ENCODE measurements at places on chromosomes 5 and 9.

- DNase-seq, result no peak
Measured at GRCh38 chr5:142839711-142840346, 69.7 kb downstream of the ARHGAP26 start.

DNA sequence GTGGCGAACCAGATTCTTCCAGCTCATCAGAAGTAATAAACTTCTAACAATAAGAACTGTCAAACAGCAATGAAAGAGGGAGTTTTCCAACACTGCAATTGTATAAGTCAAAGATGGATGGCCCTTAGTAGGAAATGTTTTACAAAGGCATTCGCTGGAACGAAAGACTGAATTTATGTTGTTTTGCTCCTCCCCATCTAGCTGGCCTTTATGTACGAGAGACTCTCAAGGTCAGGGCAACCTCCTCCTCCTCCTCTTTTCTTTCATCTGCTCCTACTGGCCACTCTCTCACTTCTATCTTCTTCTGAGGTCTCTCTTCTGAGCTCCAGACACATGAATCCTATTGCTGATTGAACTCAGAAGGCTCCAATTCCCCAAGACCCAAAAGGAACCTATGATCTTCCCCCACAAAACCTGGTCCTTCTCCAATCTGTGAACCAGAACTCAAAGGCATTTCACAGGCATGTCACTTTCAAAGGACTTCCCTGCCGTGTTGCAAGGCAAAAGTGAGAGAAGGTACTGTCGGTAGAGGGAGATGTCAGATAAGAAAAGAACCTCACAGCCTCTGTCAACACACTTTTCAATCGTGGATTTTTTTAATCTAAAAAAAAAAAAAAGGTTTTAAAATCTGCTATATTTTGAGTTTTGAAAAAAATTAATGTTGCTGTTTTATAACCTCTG, 28.5 kb upstream of the PUM3 start:
- DNase-seq, result no peak

GRCh38 chr5:113760486-113760885, 247.0 kb downstream of the YTHDC2 start:
- DNase-seq, result no peak

- DNase-seq, result no peak
Measured at GRCh38 chr5:66655395-66656324, 59.5 kb downstream of the MAST4 start.

- no peak for DNase-seq
Measured at GRCh38 chr5:3601061-3601710, 5.6 kb downstream of the IRX1 start.

DNA sequence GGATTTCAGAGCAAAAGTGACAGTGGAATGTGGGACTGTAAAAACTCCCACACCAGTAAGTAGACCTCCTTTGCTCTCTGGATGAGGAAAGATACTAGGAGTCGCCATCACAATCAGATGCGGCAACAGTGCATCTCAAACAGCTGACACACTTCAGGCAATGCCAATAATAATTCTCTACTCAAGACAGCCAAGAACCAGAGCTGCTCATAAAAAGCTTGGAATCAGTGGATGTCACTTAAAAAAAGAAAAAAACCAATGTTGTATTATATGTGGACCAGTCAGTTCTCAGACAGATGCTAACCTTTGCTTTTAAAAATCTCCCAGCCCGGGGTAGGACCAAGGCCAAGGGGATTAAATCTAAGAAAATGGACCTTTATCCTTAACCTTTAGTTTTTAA, 185.0 kb downstream of the GNA14 start:
- DNase-seq, result no peak

DNA sequence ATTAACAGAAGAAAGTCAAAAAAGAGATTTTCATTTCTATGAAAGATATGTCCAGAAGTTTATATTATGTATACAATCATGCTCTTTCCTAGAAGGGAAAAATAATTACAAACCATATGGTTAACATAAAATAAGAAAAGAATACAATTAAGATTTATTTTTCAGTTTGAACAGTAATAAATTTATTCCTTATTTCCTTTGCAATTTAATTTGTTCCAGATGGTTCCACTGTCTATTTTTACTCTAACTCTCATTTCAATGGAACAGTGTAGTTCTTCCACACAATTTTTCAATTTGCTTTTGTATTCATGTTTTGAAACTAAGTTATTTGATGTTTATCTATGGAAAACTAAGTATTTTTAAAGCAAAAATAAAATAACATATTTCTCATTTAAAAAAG, 1026.3 kb downstream of the TAF11L14 start:
- no peak for DNase-seq

- no peak for DNase-seq
Measured at GRCh38 chr5:76733049-76733417, 17.1 kb downstream of the F2R start.

GRCh38 chr5:126852091-126852571, 75.2 kb downstream of the LMNB1 start:
- DNase-seq, result no peak

GRCh38 chr5:2298781-2299180, 416.1 kb upstream of the IRX4 start:
- no peak for DNase-seq

DNA sequence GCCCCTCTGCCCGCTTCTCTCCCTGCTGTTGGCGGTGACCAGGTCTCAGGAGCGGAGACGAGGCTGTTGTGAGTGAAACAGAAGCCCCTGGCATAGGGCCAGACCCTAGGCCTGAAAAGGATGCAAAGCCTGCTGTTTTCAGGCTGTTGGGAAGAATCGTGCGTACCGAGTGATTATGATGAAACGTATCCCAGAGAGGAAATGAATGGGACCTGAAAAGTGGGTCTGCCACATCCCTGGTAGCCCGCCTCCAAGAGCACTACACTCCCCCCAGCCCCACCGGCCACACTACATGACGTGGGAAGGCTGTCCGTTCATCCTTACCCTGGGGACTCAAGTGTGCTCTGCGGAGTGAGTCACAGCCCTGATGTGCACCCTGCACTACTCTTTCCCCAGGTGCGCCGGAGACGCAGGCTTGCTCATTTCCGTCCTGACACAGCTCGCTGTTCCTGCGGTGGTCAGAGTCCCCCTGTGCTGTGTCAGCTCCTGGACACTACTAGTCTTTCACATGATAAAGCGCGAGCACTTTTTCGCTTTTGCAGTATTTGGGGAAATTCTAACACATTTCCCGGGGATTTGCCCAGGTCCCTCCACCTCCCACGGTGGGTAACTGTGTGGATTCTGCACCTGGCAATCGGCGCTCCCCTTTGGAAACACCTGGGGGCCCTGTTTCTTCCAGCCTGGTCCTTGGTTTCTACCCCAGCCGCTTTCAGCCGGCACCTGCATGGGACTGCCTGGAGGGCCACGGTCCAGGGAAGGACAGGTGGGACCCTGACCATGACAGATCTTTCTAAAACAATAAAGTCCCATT, 91.5 kb downstream of the ANKRD33B start:
- DNase-seq, result no peak

DNA sequence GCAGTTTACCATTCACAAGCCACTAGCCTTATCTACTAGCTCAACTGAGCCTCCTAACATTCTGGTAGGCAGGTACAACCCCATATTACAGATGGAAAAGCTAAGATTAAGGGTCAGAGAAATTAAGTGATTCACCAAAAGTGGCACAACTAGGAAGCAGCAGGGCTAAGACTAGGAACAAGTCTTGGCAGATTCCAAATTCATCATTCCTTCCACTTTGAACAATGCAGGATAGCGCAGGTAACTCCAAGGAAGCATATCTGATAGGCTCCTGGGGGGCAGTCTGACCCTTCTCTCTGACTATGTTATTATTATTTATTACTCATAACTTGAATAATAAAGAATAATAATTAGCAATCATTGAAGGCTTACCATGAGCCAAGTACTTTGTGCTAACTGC, 8.5 kb downstream of the HBEGF start:
- no peak for DNase-seq

GRCh38 chr5:137997726-137998213, 35.1 kb downstream of the FAM13B start:
- DNase-seq, result no peak

DNA sequence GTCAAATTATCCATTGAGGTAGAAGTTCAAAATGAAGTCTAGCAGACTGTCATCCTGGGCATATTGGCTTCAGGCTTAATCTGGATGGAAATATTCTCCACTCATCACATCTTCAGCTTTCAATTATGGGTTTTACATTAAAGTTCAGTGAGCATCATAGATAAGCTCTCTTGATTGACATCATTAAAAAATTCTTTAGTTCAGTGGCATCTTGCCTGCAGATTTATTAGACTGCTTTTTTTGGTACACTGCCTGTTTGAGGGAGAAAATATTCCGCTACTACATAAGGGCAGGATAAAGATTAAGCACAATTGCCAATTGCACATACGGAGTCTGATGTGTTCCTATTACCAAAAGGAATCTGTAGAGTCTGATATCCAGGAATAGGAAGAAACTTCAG, 2353.8 kb downstream of the MAT2B start:
- DNase-seq, result no peak

GRCh38 chr5:14228219-14228618, 85.1 kb downstream of the TRIO start:
- no peak for DNase-seq

DNA sequence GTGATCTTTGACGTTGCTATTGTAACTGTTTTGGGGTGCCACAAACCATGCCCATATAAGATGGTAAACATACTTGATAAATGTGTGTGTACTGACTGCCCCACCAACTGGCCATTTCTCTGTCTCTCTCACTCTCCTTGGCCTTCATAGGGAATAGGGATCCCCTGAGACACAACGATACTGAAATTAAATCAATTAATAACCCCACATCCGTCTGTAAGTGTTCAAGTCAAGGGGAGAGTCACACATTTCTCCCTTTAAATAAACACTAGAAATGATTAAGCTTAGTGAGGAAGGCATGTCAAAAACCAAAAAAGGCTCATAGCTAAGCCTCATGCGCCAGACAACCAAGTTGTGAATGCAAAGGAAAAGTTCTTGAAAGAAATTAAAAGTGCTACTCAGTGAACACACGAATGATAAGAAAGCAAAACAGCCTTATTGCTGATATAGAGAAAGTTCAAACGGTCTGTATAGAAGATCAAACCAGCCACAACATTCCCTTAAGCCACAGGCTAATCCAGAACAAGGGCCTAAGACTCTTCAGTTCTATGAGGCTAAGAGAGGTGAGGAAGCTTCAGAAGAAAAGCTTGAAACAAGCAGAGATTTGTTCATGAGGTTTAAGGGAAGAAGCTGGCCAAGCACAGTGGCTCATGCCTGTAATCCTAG, 111.1 kb downstream of the UGCG start:
- no peak for DNase-seq

DNA sequence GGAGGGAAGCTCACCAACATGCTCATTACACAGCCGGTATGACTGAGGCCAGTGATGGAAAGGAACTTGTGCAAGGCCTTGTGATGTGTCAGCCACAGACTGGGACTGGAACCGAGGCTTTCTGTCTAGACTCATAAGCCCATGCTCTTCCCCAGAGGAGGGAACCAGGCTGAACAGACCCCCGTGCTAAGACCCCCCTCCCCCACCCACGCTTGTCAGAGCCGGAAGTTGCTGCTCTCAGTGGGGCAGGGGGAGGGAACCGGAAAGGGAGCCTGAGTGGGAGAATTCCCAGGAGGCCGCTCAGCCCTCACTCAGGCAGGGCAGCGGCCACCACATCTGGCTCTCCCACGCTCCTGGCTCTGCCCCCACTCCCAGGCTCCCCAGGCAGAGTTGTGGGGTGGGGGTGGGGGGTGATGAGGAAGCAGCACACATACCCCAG, 4.1 kb upstream of the PDGFRB start:
- DNase-seq, result no peak

- DNase-seq, result no peak
Measured at GRCh38 chr5:110258460-110259216, 467.8 kb downstream of the TMEM232 start.

Measured in AML-193 (cell line).